ENCODE measurements at places on chromosomes 1 and 21.

GRCh38 chr1:213176341-213176740 lies 125.3 kb downstream of the RPS6KC1 start:
- DNase-seq, result no peak

DNA sequence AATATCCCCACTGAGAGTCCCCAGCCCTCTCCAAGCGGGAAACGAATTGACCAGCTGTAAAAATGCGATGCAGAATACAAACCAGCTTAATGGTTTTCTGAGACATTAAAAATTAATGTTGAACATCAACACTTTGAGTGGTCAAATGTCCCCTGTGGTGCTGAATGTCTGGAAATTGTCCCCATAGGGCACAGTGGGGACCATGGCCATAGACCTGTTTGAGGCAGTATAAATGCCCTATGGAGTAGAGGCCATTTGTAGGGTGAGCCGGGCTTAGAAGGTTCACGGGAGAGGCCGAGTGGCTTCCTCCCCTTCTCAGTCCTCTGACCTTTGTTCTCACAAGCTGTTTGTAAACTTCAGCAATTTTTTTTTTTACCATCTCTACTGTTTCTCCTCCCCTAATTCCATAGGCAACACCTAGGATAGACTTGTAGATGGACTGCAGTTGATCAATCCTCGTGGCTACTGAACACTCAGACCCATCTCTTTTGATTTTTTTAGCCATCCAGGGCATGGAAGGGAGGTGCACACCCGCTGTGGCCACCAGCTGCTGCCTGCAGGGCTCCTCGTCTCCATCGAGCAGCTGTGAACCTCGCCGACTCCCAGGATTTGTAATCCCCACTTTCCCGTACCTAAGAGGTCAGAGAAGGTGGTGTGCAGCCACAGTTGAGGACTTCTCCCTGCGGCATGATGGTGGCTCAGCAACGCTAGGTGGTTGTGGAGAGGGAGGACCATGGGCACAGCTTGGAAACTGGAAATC lies 41.0 kb downstream of the KAZN start:
- no peak for DNase-seq

- DNase-seq, result no peak
Measured at GRCh38 chr1:229537894-229538293, 20.6 kb downstream of the ABCB10 start.

GRCh38 chr1:71304125-71304524 lies 223.3 kb upstream of the ZRANB2 start:
- no peak for DNase-seq

DNA sequence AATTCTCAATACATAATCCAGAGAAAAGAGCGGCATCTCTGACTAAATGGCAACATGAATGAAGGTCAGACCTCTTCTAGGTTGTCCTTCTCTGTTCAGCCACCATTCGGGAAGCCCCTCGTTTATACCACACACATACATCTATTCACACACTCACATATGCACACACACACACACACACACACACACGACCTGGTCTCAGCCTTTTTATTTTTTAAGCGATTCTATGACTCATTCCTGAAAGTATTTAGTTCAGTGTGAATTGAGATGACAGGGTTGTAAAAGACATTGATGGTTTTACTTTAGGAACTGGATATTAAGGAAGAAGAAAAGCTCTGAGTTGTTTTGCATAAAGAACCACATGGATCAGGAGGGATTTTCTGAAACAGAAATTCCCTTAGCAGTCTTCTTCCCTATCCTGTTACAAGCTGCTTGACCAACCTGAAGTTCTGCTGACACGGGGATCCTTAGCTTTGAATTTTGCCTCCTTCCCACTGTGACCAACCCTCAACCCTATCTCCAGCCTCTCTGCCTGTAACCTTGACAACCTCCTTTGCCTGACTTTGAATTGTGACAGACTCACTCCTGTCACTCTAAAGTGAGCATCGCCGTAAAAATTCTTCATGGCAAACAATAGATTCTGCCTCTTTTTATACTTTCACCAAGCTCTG lies 383.1 kb upstream of the ESRRG start:
- no peak for DNase-seq

DNA sequence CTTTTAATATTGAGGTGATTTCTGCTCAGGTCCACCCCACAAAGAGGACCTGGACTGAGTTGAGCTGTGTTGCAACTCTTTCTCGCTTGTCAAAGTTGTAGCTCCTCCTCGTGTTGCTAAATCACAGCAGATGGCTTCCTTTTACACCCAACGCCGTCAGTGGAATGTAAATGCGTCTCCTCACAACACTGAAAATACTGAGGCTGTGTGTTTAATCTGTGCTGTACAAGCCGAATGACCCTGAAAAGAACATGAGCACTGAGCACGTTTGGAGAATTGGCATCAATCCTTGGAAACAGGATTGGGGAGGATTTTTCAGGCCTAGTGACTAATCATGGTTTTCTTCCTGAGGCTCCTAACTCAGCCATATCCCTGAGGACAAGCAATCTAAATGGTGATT lies 196.0 kb downstream of the CRB1 start:
- no peak for DNase-seq
